ENCODE measurements at places on chromosomes 6 and 20. TPM values are rescaled to one million over a fixed set of nuclear protein-coding genes. Genes with fewer than 3 reads are reported as not detected.

GRCh38 chr6:109374326-109374892 is 7.9 kb downstream of the CD164 start:
- no peaks in the 10 kb centered on the region for H3K27me3 ChIP-seq
- H3K4me3 ChIP-seq = no peak overlapping the region
- no peak overlapping the region for H3K27ac ChIP-seq
- DNase-seq = no peak

GRCh38 chr20:48849779-48850178 is 22.0 kb upstream of the PREX1 start:
- no peak for DNase-seq
- no peaks in the 10 kb centered on the region for H3K36me3 ChIP-seq
- H3K27me3 ChIP-seq = no peaks in the 10 kb centered on the region
- H3K4me3 ChIP-seq = no peak overlapping the region
- H3K27ac ChIP-seq = no peak overlapping the region

DNA sequence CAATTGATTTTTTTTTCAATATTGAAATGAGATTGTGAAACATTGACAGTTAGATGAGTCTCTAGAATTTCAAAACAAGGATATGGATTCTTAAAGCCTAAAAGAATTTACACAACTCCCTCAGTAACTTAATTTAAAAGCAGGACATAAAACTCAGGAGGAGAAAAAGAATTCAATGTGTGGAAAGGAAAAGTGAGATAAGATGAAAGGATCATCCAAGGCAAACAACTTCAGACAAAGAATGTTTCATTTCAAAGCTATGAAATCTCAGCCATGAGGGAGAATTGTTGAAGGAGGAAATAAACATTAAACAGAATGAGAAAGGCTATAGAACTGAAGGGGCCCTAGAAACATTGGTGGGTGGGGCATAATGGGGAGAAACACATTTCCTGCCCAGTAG is 191.7 kb upstream of the NOX3 start:
- no peaks in the 10 kb centered on the region for H3K4me1 ChIP-seq
- DNase-seq = no peak
- no peak overlapping the region for H3K4me3 ChIP-seq
- H3K27ac ChIP-seq = no peak overlapping the region
- H3K36me3 ChIP-seq = no peaks in the 10 kb centered on the region

GRCh38 chr20:46334303-46334904 is 26.1 kb upstream of the CDH22 start:
- no peak for DNase-seq
- no peak overlapping the region for H3K27ac ChIP-seq
- no peaks in the 10 kb centered on the region for H3K36me3 ChIP-seq

- H3K4me3 ChIP-seq = no peak overlapping the region
- no peaks in the 10 kb centered on the region for H3K36me3 ChIP-seq
- no peaks in the 10 kb centered on the region for H3K27me3 ChIP-seq
- no peaks in the 10 kb centered on the region for H3K4me1 ChIP-seq
Observed at GRCh38 chr6:87293526-87293925, 28.9 kb upstream of the SMIM8 start.

- no peaks in the 10 kb centered on the region for H3K4me1 ChIP-seq
- H3K4me3 ChIP-seq = no peak overlapping the region
- no peak overlapping the region for H3K27ac ChIP-seq
- DNase-seq = no peak
- no peaks in the 10 kb centered on the region for H3K27me3 ChIP-seq
- no peaks in the 10 kb centered on the region for H3K36me3 ChIP-seq
Observed at GRCh38 chr6:135230711-135231468, 49.8 kb downstream of the MYB start.

GRCh38 chr6:82022614-82023129 is 224.9 kb downstream of the IBTK start:
- no peak overlapping the region for H3K4me3 ChIP-seq
- no peaks in the 10 kb centered on the region for H3K36me3 ChIP-seq
- H3K27ac ChIP-seq = no peak overlapping the region
- H3K27me3 ChIP-seq = no peaks in the 10 kb centered on the region
- no peak for DNase-seq

- no peaks in the 10 kb centered on the region for H3K36me3 ChIP-seq
- no peaks in the 10 kb centered on the region for H3K4me1 ChIP-seq
- H3K4me3 ChIP-seq = no peak overlapping the region
Observed at GRCh38 chr20:49526568-49526967, 41.4 kb downstream of the PTGIS start.

DNA sequence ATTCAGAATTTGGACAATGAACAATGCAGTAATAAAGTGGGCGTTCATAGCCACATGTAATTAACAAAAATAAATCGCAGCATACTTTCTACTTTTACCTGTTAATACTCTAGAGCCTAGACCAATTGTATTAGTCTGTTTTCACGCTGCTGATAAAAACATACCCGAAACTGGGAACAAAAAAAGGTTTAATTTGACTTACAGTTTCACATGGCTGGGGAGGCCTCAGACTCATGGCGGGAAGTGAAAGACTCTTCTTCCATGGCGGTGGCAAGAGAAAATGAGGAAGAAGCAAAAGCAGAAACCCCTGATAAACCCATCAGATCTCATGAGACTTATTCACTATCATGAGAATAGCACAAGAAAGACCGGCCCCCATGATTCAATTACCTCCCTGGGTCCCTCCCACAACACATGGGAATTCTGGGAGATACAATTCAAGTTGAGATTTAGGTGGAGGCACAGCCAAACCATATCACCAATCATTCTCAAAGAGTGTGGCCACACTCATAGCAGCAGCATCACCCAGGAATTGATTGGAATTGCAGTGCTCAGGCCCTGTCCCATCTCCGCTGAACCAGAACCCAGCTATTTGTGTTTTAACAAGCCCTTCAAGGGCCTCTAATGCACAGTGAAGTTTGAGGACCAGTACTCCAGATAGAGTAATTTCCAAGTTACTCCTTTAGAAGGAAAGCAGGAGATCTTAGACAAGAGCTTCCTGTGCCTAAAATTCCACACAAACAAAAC is 650.0 kb downstream of the KIF16B start:
- H3K4me1 ChIP-seq = no peaks in the 10 kb centered on the region
- H3K4me3 ChIP-seq = no peak overlapping the region
- H3K36me3 ChIP-seq = no peaks in the 10 kb centered on the region
- no peak for DNase-seq
- no peak overlapping the region for H3K27ac ChIP-seq
- H3K27me3 ChIP-seq = no peaks in the 10 kb centered on the region

DNA sequence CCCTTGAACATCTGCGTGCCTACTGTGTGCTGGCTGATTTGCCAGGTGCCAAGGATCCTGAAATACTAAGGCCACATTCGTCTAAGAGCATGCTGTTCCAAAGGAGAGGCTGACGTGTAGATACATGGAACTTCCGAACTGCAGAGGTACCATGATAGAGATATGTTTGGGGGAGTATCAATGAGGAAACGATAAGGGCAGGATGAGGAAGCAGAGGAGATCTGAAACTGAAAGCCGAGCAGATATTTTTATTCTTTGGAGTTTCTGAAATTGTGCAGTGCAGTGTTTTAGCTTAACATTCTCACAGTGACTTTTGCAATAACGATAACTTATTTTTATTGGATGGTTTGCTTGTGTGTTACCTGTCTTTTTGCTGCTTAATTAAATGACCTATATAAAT is 24.3 kb downstream of the BMP6 start:
- no peak for DNase-seq
- H3K4me3 ChIP-seq = no peak overlapping the region
- H3K4me1 ChIP-seq = no peaks in the 10 kb centered on the region
- no peaks in the 10 kb centered on the region for H3K36me3 ChIP-seq
- H3K27ac ChIP-seq = no peak overlapping the region

GRCh38 chr20:44961870-44962267 is 1.7 kb upstream of the TOMM34 start:
- H3K27me3 ChIP-seq = no peaks in the 10 kb centered on the region
- H3K36me3 ChIP-seq = no peaks in the 10 kb centered on the region
- H3K27ac ChIP-seq = no peak overlapping the region
- H3K4me3 ChIP-seq = no peak overlapping the region

DNA sequence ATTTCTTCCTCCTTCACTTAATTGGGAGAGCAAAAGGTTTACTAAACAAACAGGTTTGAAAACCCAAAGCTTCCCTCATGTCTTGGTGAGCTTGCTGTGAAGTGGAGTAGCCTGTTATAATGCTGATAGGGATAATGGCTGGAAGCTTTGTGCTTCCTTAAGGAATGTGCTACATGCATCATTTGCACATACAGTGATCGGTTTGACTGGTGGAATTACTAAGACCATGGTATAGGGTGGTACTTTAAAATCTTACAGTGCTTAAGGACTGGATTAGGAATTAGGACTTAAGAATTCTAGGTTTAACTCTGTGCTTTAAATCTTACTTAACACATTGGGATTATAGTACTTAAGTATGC is 75.7 kb downstream of the ARID1B start:
- H3K4me3 ChIP-seq = no peak overlapping the region
- no peaks in the 10 kb centered on the region for H3K27me3 ChIP-seq
- H3K4me1 ChIP-seq = peaks cover 3% of the 10 kb centered on the region
- DNase-seq = no peak

DNA sequence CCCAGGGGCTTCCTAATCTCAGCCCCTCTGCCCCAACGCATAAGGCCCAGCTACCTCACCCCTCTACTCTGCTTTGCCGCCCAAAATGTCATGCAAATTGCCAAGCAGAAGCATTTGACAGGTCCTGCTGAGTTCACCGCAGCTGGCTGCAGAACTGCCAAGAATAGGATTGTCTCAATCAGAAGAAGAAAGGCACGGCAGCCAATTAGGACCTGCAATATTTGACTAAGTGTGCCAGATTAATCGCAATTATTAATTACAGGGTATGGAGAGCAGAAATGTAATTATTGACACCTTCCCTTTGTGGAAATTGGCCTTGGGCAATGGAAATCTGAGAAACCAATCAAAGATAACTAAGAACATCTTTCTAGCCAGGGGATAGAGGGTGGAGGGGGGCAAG is 318.6 kb downstream of the LRFN2 start:
- no peak for DNase-seq
- H3K36me3 ChIP-seq = no peaks in the 10 kb centered on the region
- H3K27me3 ChIP-seq = no peaks in the 10 kb centered on the region
- H3K4me3 ChIP-seq = no peak overlapping the region

- H3K36me3 ChIP-seq = no peaks in the 10 kb centered on the region
- DNase-seq = no peak
- no peak overlapping the region for H3K27ac ChIP-seq
- H3K4me3 ChIP-seq = no peak overlapping the region
Observed at GRCh38 chr6:52180787-52181558, 5.2 kb upstream of the IL17A start.

DNA sequence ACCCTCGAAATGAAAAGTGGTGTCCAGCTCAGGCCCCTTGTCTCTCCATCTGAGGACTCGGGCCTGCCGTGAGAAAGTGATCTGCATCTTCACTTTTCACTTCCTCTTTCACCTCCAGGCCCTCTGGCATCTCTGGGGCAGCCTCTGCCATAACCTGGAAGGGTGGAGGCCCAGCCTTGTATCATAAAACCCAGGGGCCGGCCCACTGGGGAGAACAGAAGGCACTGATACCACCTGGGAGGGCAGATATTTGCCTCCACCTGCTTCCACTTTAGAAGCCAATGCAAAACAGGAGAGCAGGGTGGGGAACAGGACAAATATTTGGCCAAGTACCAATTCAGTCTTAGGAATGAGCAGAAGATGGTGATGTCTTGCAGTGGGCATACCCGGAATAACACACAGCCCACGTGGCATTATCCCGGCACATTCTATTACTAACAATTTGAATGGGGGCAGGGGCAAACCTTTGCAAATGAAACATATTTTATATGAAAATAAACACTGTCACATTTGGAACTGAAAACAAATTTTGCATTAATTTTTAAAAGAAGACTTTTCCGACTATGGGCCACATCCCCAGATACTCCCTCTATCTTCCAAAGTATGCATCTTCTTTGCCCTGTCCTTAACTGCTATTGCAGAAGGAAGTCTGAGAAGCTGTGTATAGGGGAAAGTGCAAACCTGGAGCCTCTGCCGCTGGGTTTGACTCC is 69.2 kb upstream of the TBC1D7 start:
- DNase-seq = no peak
- H3K36me3 ChIP-seq = no peaks in the 10 kb centered on the region
- no peak overlapping the region for H3K27ac ChIP-seq
- H3K27me3 ChIP-seq = no peaks in the 10 kb centered on the region

GRCh38 chr20:57060407-57061050 is 205.9 kb downstream of the BMP7 start:
- H3K4me3 ChIP-seq = no peak overlapping the region
- H3K36me3 ChIP-seq = no peaks in the 10 kb centered on the region
- no peaks in the 10 kb centered on the region for H3K27me3 ChIP-seq
- no peak overlapping the region for H3K27ac ChIP-seq
- no peak for DNase-seq
- no peaks in the 10 kb centered on the region for H3K4me1 ChIP-seq

SLC22A3 gene
- total RNA-seq = 22.6 TPM

HCK gene
- 7.0 TPM for total RNA-seq

TMC2 gene
- not detected for total RNA-seq

POPDC3 gene
- total RNA-seq = not detected

GPX5 gene
- total RNA-seq = not detected

LPA gene
- total RNA-seq = 0.88 TPM

EPHA7 gene
- total RNA-seq = 46.8 TPM

AKAP7 gene
- total RNA-seq = 7.4 TPM

ZSWIM3 gene
- total RNA-seq = 9.2 TPM

SIM1 gene
- total RNA-seq = not detected

TGM3 gene
- not detected for total RNA-seq

EPPIN gene
- total RNA-seq = not detected
